Stimulated activated CD8-positive, alpha-beta memory T cell treated with anti-CD3 and anti-CD28 coated beads, Interleukin-15, amount 100 ng/mL, for 4 hours (primary cell): ENCODE measurements at places on chromosomes 1 and 21.

GRCh38 chr1:55375617-55376258, 160.6 kb upstream of the USP24 start:
- DNase-seq = no peak

DNA sequence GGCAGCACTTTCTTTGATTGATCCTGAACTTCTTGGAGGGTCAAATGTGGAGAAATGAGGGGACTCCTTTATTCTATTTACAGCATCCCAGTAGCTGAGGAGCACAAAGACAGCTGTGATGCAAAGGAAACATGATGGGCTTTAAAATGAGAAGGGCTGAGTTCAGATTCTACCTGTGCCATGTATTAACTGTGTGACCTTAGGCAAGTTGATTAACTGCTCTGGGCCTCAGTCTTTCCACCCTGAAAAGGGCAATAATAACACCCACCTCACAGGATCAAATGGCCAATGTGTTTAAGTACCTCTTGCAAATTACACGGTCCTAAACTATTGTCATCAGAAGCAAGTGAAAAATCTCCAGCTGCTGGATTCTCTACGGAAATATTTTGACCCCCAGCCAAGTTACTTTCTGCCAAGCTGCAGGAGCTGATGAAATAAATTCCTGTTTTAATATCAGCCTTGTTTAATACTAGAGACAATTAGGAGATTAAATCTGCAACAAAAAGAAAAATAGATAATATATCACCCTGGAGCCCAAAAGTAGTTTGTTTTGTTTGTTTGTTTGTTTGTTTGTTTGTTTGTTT, 15.7 kb downstream of the TMEM81 start:
- DNase-seq = no peak

GRCh38 chr1:239719642-239720258, 333.4 kb downstream of the CHRM3 start:
- peak; percentile 4 for DNase-seq

DNA sequence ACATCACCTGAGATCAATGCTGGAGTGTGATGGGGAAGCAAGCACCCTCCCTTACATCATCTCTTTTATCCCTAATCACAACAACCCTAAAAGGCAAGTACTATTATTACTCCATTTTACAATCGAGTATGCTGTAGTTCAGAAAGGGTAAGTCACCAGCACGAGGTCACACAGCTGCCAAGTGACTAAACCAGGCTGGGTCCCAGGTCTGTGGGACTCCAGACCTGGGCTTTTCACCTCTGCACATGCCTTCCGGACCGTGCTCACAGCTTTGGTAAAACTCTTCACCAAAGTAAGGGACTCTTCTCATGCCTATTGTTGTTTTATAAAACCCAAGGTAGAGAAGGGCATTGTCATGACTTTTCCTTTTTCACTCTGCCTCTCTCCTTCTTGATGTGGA, 130.9 kb downstream of the DMRTB1 start:
- DNase-seq = no peak

GRCh38 chr21:15453261-15453660, 276.5 kb upstream of the USP25 start:
- no peak for DNase-seq

DNA sequence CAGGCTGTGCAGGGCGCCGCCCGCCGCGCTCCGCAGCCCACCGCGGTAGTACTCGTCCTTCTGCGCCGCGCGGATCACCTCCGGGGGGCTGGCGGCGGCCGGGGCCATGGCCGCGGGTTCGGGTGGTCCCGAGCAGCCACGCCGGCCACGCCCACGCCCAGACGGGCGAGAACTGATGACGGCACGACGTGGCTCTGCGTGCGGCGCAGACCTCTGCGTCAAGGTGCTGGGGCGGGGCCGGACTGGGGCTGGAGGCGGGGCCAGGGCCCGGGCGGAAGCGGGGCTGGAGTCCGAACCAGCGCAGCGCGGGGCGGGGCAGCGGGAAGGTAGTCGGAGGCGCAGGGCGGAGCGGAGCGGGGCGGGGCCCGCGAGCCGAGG, at the start of gene PEX10:
Gene PEX10, minus strand, starts transcription at position 170 of the 378 bp plus-strand sequence. Its CDS starts 62 bp downstream, at position 108.
- peak; percentile 99 for DNase-seq

DNA sequence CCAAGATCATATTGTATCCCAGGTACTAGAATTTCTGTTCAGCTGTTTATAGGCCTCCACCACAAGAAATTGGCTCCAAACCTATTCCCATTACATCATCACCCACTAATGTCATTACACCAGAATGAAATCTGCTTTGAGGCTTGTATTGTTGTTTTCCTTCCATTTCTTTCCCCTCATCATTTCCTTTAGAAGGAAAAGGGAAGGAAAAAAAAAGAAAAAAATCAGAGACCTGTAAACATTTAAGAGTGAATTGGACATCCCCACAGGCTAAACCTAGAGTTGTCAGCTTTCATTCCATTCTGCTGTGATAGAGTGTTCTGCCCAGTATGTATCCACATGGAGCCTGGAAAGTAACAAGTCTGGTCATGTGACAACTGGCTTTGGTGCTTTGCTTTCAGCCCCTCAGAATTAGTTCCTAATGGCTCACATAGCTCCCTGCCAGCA, 44.6 kb downstream of the NFYC start:
- no peak for DNase-seq

GRCh38 chr1:21082073-21082472, 94.6 kb downstream of the EIF4G3 start:
- no peak for DNase-seq

- no peak for DNase-seq
These were observed 698.5 kb upstream of the BRINP3 start for GRCh38 chr1:191176131-191176530.

DNA sequence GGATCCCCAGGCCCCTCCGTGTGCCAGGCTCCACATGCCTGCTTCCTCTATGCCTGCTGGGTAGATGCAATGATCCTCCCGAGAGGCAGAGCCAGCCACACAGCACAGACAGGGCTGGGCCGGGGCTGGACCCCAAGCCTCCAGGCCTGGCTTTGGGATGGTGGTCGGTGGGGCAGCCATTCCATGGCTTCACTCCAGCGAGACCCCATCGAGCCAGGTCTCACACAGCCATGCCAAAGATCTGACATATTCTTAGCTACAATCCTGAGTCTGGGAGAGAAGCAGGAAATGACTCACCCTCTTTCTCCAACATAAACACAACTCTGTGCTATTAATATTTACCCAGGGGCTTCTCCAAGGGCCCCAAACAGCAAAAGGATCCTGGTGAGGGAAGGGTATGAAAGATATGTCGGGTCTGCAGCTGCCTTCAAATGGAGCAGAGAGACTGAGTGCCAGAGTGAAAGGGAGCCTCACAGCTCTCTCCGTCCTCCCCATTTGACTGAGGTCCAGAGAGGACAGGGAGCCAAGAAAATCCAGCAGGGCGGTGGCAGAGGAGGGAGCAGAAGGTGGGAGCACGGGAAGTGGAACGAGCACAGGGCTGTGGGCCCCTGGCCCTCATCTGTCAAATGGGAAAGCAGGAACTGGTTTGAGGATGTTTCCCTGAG, 639.5 kb downstream of the MATN1 start:
- no peak for DNase-seq

- no peak for DNase-seq
These were observed 60.4 kb downstream of the VANGL2 start for GRCh38 chr1:160460683-160461287.

GRCh38 chr1:202698276-202698675, 12.0 kb downstream of the SYT2 start:
- no peak for DNase-seq

DNA sequence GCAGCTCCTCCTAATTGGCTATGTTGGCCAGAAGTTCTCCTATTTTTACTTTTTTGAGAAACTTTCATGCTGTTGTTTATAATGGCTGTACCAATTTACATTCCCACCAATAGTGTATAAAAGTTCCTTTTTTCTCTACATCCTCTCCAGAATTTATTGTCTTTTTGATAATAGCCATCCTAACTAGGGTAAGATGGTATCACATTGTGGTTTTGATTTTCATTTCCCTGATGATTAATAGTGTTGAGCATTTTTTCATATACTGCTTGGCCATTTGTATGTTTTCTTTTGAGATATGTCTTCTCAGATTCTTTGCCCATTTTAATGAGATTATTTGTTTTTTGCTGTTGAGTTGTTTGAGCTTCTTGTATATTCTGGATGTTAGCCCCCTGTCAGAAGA, 46.8 kb downstream of the NTMT2 start:
- DNase-seq = no peak
